ENCODE measurements at places on chromosomes 12 and 14.

- no peak for DNase-seq
Observed at GRCh38 chr14:55373784-55374705, 37.6 kb downstream of the ATG14 start.

DNA sequence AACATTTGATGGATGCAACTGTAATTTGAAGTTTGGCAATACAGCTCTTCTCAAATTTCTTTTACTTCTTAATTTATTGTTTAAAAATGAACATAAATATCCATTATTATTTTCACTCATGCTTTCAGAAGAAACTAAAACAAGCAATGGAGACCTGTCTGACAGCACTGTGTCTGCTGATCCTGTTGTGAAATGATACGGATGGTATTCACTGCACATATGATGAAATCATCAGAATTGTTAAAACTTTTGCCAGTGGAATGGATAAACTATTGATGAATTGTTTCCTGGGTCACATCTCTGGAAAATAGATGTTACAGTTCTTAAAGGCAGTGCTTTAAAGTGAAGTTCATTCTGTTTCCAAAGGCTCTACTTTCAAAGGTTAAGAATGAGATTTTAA lies 59.2 kb downstream of the WASHC4 start:
- no peak for DNase-seq

- DNase-seq, result no peak
Observed at GRCh38 chr12:124279315-124279714, 15.6 kb upstream of the RFLNA start.

DNA sequence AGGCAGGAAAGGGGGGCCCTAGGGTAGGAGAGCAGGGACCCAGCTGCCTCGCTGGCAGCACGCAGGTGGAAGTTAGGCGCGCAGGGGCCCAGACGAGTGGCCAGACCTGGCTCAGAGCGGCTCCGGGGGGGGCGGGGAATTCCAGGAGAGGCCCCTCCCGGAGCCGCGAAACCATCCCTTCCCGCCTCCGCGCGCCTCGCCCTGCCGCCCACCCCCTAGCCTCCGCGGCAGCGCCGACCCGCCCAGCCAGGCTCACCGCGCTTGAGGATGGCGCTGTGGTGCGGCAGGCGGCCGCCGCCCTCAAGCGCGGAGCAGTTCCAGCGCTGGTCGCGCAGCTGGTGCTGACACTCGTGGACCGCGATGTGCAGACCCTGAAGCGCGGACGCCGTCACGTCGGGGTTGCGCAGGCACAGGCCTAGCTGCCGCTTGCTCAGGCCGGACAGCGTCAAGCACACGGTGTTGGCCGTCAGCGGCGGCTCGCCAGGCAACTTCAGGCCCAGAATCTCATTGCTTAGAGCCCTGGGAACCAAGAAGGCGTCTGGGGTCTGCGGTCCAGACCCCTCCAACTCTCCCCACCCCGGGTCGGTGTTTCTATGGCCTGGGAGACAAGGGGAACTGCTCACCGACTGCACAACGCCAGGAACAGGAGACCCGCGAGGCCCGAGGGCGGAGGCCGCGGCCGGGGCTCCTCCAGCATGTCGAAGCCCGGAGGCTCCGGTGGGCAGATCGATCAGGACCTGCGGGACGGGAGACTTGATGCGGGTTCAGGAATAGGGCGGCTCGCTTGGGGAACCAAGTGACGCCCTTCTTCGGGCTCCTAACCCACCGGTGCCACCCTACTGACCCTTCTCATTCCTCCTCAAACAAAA lies 1.5 kb downstream of the WNT10B start:
- no peak for DNase-seq

DNA sequence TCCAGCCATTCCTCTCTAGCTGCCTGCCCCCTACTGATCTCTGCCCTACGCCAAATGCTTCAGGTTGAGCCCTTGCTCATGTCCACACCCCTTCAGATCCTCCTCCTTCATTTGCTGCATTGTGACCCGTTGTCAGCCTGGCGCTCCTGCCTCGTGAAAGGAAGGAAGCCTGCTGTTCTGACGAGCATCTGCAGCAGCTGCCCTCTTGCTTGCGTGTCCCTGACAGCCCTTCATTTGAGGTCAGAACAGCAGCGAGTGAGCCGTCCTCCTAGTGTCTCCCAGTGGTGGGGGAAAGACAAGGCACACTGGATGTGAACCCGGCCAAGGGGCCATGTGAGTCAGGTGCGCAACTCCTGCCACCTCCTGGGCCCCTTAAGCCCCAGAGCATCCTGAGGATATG lies 3.0 kb upstream of the PIANP start:
- DNase-seq, result peak; percentile 69

DNA sequence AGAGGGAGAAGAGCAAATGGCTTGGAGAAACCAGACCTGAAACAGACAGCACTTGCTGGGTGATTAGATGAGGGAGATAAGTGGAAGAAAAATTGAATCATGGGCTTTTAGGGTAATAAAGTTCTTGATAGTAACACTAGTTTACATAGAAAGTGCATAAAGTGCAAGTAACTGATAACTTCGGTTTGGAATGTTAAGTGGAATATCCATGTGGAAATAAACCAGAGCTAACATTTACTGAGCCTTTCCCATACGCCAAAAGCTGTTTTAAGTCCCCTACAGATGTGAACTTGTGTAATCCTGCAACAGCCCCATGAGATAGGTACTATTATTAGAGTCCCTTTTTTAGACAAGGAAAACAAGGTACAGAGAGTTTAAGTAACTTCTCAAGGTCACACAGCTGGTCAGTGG lies 77.1 kb upstream of the NUDT4 start:
- no peak for DNase-seq

DNA sequence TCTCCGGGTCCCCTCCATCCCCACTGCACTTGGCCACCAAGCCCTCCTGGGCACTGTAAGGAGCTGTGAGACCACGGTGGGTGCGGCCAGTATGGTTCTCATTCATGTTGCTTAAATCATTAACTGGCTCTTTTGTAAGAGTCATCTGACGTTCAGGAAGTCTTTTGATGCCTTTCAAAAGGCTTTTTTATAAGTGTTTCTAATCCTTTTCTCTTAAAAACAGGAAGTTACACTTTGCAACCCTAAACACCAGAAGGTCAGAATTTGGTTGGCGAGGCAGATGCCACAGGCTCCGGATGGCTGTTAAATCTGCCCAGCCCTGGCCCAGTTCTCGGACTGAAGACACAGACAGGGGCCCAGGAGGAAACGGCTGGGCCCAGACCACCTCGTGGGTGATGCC lies 26.1 kb upstream of the DIO3 start:
- no peak for DNase-seq

GRCh38 chr14:61511558-61511948 lies 183.8 kb upstream of the HIF1A start:
- DNase-seq, result no peak

DNA sequence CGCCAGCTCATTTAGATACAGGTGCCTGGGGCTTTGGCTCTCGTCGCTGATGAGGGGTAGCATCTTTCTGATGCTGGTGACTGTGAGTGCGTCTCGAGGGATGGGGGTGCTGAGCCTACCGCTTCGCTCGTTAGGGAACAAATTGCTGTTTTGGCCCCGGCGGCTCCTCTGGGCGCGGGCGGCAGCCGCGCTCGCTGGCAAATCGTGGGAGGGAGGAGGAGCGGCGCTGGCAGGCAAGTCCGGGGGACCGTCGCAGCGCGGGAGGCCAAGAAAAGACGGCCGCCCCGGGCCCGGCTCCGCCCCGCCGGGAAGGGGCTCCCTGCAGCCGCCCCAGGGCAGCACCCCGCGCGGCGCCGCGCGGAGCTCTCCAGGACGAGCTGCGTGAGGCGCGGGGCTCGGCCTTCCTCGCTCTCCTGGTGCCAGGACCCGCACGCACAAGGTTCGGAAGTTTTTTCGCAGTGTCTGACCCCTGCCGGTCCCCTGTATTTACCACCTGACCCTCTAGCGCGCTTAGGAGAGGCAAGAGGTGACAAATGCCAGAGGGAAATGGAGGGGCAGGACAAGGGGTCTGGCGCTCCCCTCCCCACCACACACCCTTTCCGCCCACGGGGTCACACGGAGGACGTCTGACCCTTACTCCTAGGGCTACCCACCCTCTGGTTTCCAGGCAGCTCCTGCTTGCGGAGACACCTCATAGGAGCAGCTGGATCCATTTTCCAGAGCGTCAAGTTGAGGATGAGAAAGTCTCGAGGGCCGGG lies 899 bp upstream of the KCNH3 start:
- peak; percentile 48 for DNase-seq

DNA sequence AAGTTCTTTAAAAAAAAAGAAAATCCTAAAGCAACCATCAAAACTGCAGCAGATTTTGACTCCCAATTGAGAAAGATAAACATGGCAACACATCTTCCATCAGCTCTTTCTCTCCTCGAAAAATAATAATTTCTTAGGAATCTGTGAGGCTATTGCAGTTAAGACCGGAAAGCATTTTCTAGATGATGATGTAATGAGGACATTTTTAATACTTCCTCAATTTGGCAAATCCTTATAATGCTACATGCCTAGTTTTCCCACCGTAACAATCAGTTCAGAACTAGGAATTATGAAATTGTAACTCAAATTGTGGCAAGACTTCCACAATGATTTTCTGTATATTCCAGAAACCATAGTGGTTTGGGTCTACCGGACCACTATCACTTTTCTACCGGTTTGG lies 180.9 kb upstream of the PDE3A start:
- no peak for DNase-seq

DNA sequence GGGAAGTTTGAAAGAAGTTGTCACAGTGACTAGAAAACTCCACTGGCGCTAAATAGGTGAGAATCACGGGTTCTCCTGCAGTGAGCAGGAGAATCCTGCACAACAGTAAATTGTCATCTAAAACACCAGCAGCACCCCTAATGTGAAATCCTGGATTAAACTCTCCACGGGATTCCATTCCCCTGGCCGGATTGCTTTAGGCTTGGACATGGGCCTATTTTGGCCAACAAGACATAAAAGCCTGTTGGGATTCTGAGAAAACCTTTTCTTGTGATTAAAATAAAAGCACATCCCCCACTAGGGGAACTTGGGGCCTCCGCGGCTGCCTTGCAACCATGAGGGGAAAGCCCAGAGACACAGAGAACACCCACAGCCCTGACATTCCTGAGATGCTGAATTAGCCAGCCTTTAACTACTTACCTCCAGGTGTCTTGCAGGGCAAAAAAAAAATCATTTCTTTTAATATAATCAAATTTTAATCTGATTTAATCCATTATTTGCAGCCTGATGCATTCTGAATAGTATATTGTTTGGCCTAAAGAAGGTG lies 21.0 kb upstream of the TSPAN11 start:
- DNase-seq, result no peak

- DNase-seq, result peak; percentile 14
Observed at GRCh38 chr14:74627076-74627475, 15.0 kb upstream of the LTBP2 start.

DNA sequence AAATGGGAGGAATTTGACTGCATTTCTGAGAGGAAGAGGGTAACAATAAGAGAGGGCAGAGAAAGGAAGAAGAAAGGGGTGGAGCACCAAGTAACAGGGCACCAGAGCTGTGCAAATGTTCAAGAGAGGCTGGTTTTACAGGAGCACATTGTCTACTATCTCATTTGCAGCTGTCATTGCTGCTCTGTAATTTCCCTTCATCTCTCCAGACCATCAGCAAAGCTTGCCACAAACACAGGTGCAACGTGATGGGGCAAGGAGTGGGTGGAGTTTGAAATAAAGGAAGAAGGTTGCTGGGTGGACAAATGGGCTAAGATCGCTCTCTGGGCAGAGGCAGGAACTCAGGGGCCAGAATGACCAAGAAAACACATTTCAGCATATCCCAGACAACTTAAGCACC lies 47.9 kb upstream of the PLEKHG6 start:
- peak; percentile 89 for DNase-seq

GRCh38 chr12:13404111-13404628 lies 207.6 kb downstream of the EMP1 start:
- DNase-seq, result no peak

DNA sequence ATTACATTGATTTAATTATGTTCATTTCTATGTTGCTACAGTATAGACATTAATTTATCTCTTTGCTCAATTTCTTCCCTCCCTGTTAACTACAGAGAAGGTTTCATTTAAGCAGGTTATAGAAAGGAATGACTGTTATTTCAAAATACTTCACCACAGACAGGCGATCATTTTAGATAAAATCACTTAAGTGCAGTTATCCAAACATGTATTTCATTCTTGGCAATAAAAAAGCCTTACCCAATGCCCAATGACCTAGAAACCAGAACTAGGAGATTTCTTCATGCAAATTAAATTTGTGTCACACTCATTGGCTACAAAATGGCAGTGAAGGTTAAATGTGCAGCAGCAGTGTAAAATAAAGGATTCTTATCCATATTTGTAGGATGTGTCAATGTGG lies 266.4 kb downstream of the KCNH5 start:
- DNase-seq, result no peak

GRCh38 chr12:10543499-10543898 lies 37.8 kb downstream of the EIF2S3B start:
- no peak for DNase-seq

GRCh38 chr14:84533181-84533725 lies 996.7 kb upstream of the FLRT2 start:
- DNase-seq, result no peak

DNA sequence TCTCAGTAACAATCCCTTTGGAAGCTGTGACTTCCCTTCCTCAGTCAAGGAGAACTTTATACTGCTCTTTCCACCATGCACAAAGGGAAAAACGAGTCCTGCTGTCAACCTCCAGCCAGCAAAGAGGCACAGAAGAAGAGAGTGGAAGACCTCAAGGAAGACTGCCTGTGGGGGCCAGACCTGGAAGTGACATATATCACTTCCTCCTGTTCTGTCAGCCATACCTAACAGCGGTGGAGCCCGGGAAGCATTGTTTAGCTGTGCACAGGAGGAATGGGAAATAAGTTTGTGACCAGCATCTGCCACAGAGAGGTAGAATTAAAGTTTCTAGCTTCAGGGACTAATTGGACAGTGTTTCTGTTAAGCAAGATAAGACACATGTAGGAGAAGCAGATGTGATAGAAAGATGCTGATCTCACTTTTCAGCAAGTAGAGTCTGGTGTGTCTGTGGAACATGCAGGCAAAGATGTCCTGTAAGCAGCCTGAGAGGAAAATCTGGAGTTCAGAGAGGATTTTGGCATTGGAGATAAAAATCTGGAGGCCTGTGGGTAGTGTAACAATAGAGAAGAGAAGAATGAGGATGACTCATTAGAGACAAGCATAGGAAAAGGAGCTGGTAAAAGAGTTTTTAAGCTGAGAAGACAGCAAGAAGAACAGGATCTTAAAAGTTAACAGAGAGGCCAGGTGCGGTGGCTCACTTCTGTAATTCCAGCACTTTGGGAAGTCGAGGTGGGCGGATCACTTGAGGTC lies 141.6 kb upstream of the CPSF6 start:
- no peak for DNase-seq
